ENCODE measurements at places on chromosomes 6 and 20.

GRCh38 chr6:32488083-32488482, 42.0 kb downstream of the HLA-DRB5 start:
- no peak for DNase-seq

DNA sequence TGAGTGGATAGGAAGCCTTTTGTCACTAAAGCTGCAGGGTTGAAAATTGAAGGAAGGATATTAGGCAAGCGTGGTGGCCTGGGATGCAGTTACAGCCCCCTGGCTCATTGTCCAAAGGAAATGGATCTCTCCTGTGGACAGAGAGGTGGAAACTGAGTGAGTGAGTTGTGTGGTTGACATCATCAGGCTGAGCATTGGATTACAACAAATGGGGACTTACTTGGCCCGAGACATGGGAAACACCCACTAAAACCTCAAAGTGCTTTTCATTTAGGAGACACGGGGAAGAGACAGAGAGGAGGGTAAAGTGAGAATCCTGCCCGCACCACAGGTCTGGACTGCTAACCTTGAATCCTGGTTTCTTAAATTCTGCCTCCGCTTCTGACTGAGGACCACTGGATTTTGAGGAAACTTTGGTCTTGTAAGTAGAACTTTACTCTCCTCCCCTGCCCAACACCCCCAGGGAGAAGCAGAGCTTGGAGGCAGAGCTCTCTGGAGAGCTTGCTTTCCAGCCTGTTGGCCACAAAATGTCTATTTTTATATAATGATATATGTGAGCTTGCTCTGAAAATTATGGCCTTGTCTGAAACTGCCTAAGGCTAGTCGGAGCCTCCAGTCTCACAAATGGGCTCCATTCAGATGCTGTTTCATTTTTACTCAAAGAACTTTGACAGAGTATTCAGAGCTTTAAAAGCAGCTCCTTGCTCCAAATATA, at the start of gene PKIG:
TSS of gene PKIG (plus strand) at position 269 of the 715 bp plus-strand sequence. CDS start 31,978 bp downstream, outside the sequence.
- DNase-seq = no peak

- no peak for DNase-seq
These were observed 30.0 kb upstream of the PTGIS start for GRCh38 chr20:49597825-49598395.

DNA sequence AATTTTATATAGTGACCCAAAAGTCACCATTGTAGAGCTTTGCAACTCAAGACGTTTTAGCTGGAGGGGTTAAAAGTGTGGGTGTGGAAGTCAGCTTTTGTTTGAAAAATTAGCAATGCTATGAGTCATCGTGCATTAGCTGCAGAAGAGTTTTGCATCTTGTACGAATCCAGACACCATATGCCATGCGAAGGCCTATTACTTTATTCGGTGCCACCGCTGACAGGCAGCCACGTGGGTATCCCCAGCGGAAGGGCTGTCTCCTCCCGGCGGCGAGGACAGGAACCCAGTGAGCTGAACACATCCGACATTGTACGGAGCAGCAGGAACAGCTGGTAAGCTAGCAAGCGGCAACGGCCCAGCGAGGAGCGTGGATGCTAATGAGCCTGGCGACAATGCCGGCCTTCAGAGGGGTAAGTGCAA, 84.4 kb downstream of the INSM1 start:
- peak; percentile 58 for DNase-seq

GRCh38 chr6:165451838-165452237, 142.4 kb upstream of the C6orf118 start:
- DNase-seq = no peak

DNA sequence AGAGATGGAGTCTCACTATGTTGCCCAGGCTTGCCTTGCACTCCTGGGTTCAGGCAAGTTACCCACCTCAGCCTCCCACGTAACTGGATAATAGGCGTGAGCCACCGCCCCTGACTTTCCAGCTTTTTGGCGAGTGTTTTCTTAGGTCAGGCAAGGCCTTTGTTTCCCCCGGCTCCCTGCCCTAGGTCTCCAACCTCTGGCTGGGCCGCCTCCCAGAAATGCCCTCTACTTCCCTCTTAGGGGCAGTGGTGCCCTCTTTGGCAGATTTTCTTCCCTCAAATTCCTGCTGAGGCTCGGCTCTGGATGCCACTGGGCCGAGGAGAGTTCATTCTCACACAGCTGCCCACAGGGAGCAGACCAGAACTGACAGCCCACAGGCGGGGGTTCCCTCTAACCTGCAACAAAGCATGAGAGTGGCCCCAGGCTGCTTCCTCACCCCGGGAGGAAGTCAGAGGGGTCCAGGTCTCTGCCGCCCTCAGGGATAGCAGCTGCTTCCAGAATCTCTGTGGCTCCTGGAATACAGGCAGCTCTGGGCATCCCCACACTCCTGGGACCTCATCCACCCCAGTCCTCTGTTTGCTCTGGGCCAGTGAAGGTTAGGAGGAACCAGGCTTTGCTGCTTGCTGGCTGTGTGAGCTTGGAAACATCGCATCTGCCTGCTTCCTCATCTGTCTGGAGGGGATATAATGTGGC, 56.5 kb downstream of the TCP11 start:
- no peak for DNase-seq

- no peak for DNase-seq
These were observed 177.0 kb upstream of the SNX9 start for GRCh38 chr6:157646012-157646411.

DNA sequence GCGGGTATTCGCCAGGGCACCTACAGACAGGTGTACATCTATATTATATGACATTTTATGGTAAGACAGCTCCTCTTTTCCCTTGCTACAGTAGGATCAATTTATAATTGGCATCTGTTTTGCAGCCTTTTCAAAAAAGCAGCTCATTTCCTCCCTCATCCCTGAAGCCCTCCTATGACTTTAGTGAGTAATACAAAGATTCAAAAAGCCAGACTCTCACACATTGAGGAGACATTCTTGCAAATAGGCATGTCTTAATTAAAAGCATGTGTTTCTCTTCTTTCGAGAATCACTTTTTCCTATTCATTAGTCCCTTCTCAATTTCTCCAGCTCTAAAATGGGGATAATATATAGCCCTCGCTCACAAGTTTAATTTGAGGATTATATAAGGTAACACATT, 283.4 kb downstream of the TBC1D7 start:
- DNase-seq = no peak

DNA sequence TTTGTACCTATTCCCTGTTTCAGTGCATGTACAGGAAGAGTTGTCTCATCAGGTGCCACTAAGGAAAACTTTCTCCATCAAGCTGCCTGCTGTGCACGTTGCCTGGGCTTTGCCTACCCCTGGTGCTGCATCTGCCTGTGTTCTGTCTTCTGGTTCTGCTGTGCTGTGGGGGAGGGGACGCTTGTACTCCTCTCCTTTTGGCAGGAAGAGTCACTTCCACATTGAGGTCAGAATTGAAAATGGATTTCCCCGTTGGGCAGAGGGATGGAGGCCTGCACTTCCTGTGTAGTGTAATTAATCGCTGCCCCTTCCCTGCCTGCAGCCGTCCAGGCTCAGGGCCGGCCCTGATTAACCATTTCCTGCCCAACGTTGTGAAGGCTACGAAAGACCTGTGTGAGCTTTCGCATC, 153.3 kb downstream of the SCML4 start:
- DNase-seq = peak; percentile 35

GRCh38 chr6:106670236-106670635, 40.9 kb downstream of the QRSL1 start:
- no peak for DNase-seq

DNA sequence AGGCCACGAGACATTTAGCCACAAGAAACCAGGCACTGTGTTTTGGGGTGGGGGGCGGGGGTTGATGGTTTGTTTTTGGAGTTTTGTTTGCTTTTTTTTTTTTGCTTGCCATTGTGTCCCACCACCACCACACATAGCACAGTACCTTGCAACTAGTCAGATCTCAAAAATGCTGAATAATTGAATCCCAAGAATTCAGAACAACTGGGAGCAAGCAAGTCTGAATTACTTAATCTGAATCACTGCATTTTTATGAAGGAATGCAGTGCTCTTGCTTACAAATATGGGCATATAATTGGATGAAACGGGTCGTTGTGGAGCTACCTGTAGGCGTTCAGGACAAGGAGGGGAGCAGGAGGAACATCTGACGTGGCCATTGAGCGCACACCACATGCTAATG, 151.5 kb upstream of the CDYL start:
- no peak for DNase-seq

DNA sequence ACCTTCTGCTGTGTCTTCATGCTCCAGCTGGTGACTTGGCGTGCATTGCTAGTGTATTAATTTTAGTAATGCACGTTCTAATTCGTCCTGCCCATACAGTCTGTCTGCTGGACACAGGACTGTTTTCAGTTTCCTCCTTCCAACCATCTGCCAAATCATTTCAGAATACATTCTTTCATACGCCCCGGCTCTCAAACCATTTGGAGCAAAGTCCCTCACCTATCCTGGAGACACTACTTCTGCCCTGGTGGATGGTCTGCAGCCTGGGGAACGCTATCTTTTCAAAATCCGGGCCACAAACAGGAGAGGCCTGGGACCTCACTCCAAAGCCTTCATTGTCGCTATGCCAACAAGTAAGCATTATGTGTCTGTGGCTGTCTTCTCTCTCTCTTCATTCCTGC, 60.5 kb downstream of the FNDC1 start:
- DNase-seq = no peak

GRCh38 chr20:4112481-4113421, 97.4 kb upstream of the RNF24 start:
- DNase-seq = peak; percentile 35

GRCh38 chr6:164106345-164106769, 691.8 kb downstream of the QKI start:
- no peak for DNase-seq

DNA sequence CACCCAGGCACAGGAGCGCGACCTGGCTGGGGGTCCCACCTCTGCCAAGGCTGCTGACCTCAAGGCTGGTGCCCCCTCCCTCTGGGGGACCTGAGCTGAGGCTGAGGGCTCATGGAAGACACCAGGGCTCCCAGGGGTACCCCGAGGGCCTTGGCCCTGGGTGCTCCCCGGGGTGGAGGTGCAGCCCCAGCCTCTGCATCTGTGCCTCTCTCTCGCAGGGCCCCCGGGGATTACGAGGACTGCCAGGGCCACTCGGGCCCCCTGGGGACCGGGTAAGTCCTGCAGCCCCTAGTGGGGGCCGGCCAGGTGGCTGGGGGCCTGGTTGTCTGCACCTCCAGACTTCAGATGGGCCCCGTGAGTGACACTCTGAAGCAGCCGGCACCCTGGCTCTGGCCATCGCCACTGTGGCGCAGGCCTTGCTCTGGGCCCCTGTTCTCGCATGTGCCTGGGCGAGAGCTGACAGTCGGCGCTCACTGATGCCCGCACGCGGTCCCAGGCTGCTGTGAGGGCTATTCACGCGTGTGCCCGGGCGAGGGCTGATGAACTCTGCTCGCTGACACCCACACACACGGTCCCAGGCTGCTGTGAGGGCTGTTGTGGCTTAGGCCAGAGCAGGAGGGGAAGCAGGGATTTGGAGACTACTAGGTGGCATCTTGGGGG, 9.3 kb downstream of the COL9A3 start:
- no peak for DNase-seq

- no peak for DNase-seq
These were observed 112.7 kb upstream of the SIM1 start for GRCh38 chr6:100577425-100577824.

DNA sequence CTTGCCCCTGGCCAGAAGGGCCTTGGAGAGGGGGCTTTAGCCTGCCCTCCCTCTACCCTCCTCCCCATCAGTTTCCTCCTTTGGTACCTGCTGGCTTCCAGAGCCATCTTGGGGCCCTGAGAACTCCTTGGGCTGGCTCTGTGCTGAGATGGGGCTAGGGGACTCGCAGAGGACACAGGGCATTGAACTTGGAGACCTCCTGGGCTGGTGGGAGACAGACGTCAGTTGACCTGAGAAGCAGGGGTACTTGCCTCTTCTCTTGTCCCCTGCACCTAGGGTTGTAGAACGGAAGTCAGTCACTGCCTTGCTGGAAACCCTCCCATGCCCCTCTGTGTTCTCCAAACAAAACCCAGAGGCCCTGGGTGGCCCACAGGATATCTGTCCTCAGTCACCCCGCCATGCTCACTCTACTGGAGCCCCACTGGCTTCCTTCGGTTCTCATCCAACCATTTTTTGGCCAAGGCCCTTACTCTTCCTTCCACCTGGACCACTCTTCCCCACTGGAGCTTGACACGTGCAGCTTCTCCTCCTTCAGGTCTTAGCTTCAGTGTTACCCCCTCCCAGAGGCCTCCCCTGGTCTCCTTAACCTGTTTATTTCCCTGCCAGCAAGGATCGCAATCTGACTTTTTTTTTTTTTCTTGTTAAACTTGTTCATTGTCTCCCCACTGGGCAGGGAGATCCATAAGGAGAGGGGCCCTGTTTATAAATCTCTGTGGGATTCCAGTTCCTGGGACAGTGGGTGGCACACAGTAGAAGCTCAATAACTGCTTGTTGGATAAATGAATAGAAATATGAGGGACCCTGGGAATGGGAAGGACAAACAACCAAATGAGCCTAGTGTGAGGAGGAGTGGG, 971 bp downstream of the RBCK1 start:
- DNase-seq = peak; percentile 52

GRCh38 chr6:5205877-5206850, 54.6 kb downstream of the LYRM4 start:
- no peak for DNase-seq

- DNase-seq = peak; percentile 78
These were observed 7.3 kb downstream of the DNTTIP1 start for GRCh38 chr20:45798935-45799642.

GRCh38 chr6:56359201-56359899, 112.0 kb upstream of the COL21A1 start:
- peak; percentile 65 for DNase-seq

GRCh38 chr20:58712806-58713731, 20.5 kb downstream of the NPEPL1 start:
- DNase-seq = no peak

- no peak for DNase-seq
These were observed 24.1 kb upstream of the PI16 start for GRCh38 chr6:36930483-36930882.

DNA sequence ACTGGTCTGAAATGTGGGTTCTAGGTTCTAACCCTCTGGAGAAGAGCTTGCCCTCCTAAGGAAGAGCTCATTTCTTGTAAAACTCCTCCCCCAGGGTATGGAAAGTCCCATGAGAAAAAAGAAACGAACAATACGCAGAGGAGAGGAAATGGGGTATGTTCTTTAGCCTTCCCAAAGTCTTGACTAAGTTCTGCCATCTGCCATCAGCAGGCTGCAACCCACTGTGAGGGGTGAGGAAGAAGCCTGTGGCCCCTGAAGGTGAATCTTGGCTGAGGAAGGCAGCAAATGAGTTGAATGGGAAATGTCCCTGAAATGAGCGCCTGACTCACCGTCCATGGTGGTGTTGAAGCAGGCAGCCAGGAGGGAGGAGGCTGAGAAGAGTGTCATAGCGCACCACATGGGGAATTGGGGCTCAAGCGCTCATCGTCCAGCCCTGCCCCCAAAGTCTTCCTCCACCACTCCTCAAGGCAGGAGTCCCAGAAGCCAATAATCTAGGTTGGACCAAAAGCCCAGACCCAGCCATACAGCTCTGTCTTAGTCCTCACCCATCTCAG, 10.4 kb upstream of the MATN4 start:
- no peak for DNase-seq
